Ascending aorta (tissue), 2 donors: ENCODE measurements at places on chromosomes 7 and 10. TPM values are rescaled to one million over a fixed set of nuclear protein-coding genes. Genes with fewer than 3 reads are reported as not detected.

- H3K4me1 ChIP-seq = no peaks in the 10 kb centered on the region
- no peaks in the 10 kb centered on the region for H3K36me3 ChIP-seq
- H3K27ac ChIP-seq = no peak overlapping the region
- H3K4me3 ChIP-seq = no peak overlapping the region
- H3K27me3 ChIP-seq = no peaks in the 10 kb centered on the region
- no peak for DNase-seq
These were observed 234.2 kb downstream of the PRPF18 start for GRCh38 chr10:13820964-13821337.

DNA sequence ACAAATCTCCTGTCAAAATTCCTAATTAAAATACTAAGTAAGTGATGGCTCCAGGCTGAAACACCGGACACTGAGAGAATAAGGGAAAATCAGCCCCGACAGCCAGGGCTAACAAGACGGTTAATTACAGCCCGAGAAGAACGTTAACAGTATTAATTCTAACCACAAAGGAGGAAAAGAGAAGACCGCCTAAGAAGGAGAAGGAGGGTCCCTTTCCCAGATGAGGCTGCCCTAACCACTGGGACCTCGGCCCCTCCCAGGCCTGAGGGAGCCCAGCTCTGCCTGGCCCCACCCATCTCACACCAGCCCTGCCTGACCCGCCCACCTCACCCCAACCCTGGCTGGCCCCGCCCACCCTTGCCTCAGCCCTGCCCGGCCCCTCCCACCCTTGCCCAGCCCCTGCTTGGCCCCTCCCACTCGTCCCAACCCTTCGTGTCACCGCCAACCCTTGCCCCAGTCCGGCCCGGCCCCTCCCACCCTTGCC lies 51.3 kb downstream of the PWWP2B start:
- H3K4me1 ChIP-seq = peaks cover 10% of the 10 kb centered on the region
- no peak overlapping the region for H3K4me3 ChIP-seq
- H3K27me3 ChIP-seq = no peaks in the 10 kb centered on the region

DNA sequence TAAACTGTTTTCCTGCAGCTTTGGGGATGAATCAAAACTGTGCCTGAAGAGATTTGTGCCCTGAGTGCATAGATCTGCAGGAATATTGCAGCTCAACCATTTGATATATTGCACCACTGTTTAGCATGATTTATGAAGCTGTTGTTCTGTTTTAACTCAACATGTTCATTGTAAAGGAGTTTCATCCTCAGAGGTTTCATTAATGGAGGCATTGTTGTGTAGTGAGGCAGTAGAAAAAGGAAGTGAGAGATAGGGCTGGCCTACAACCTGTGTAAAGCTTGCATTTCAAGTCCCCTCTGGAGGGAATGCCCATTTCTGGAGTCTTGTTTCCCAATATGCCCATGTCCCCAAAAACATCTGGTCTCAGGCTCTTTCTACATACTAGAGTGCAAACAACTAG lies 67.5 kb downstream of the DNAJC12 start:
- H3K36me3 ChIP-seq = no peaks in the 10 kb centered on the region
- H3K27me3 ChIP-seq = no peaks in the 10 kb centered on the region
- H3K4me1 ChIP-seq = no peaks in the 10 kb centered on the region

DNA sequence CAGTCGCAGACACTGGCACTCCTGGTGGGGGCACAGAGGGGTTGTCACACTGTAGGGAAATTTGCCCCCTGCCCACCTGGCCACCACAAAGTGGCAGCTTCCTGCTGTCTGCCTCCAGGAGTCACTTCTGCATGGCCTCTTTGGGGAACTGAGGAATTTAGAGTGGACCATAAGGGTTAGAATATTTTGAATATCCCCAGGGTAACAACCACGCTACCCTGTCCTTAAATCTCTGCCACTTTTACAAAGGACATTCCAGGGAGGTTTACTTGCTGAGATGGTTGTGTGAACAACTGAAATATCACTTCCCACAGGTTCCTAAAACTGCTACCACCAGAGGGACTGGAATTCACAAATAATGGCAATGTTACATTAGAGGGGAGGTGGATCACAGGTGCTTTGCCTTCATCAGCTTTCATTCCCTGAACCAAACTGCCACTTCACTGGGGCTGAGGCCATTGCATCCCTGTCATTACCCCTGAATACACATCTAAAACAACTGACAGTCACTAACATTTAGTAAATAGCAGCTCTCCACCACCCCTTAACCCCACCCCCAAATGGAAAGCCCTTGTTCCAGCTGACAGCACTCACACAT lies 88.1 kb upstream of the IFRD1 start:
- H3K36me3 ChIP-seq = no peaks in the 10 kb centered on the region
- peak overlapping the region; percentile 44 for H3K27ac ChIP-seq
- no peaks in the 10 kb centered on the region for H3K4me1 ChIP-seq
- no peak for DNase-seq
- no peak overlapping the region for H3K4me3 ChIP-seq

DNA sequence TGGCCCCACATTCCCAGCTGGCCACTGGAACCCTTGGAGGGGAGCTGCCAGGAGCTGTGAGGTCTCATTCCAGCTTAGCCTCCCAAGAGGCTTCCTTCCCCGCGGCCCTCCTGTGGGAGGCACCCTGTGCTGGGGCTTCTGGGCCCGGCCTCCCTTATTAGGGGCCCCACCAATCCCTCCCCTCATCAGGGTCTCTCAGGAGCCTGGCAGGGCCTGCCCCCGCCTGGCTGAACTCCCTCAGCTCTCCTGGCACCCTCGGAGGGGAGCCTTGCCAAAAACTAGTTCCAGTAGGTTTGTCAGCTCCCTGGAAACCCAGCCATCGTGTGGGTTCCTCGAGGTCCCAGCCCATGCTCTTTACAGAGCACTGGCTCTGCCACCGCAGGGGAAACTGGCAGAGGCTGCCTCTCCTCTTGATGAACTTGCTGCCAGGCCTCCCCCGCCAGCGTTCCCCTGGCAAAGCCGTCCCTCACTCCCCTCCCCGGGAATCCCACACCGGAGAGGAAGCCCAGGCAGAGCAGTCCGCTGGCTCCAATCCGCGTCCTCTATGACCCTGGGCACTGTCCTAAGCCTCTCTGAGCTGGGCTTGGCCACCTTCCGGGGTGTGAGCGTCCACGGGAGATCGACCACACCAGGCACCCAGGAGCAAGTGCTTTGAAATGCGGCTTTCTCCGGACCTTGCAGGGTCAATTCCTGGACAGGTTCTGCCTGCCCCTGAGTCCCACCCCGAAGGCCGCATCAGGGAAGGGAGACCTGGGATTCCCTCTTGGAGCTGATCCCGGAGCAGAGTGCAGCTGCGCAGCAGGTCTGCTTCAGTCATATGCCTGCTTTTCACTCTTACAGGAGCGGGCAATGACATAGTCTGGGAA lies 139.8 kb downstream of the ARHGAP22 start:
- DNase-seq = no peak
- H3K4me3 ChIP-seq = peak overlapping the region; percentile 10
- peaks cover 17% of the 10 kb centered on the region for H3K4me1 ChIP-seq
- H3K27ac ChIP-seq = no peak overlapping the region
- no peaks in the 10 kb centered on the region for H3K36me3 ChIP-seq

GRCh38 chr7:76069238-76069638 lies 21.3 kb downstream of the MDH2 start:
- H3K27me3 ChIP-seq = no peaks in the 10 kb centered on the region
- DNase-seq = no peak
- no peak overlapping the region for H3K4me3 ChIP-seq
- no peaks in the 10 kb centered on the region for H3K4me1 ChIP-seq

DNA sequence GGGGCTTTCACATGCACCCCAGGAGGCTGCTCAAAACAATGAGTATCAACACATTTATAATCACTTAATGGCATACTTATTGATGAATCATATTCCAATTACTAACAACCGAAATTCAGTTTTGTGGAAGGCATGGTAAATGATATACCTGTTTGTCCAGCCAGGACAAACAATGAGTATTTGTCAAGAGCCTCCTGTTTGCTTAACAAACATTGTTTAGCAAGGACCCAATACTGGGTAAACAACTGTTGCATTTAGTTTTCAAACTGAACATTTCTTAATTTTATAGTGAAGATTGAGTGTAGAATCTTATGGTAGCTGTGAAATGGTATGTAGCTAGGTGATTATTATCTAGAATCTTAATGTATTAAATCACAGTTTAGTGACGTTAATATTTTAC lies 473.7 kb downstream of the ATRNL1 start:
- no peak overlapping the region for H3K27ac ChIP-seq
- no peaks in the 10 kb centered on the region for H3K36me3 ChIP-seq
- no peak overlapping the region for H3K4me3 ChIP-seq
- no peaks in the 10 kb centered on the region for H3K27me3 ChIP-seq

GRCh38 chr7:5266191-5267028 lies 16.3 kb upstream of the SLC29A4 start:
- no peaks in the 10 kb centered on the region for H3K4me1 ChIP-seq
- H3K4me3 ChIP-seq = no peak overlapping the region
- H3K27me3 ChIP-seq = no peaks in the 10 kb centered on the region
- no peak overlapping the region for H3K27ac ChIP-seq

DNA sequence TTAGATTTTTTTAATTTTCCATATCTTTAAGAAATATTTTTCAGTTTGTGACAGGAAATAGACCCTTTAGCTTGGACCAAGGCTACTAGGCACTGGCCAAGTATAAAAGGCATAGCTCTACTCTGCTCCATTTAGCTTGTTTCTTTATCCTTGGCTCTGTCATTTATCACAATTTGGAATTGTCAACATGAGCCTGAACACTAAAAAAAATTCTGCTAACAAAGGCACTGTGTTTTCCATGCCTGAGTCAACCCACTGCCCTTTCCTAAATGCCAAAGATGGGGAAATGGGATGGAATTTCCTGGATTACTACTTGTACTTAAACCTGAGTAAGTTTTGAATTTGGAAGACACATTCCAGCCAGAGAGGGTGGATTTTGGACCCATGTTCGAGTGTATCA lies 128.4 kb downstream of the NSUN6 start:
- no peaks in the 10 kb centered on the region for H3K4me1 ChIP-seq
- DNase-seq = no peak
- H3K27me3 ChIP-seq = no peaks in the 10 kb centered on the region
- H3K36me3 ChIP-seq = no peaks in the 10 kb centered on the region
- H3K4me3 ChIP-seq = no peak overlapping the region

- no peak overlapping the region for H3K27ac ChIP-seq
- H3K4me1 ChIP-seq = no peaks in the 10 kb centered on the region
- peaks cover 33% of the 10 kb centered on the region for H3K36me3 ChIP-seq
- no peak overlapping the region for H3K4me3 ChIP-seq
These were observed 84.2 kb downstream of the CUL1 start for GRCh38 chr7:148782757-148783456.

- no peak overlapping the region for H3K27ac ChIP-seq
- H3K4me1 ChIP-seq = no peaks in the 10 kb centered on the region
- H3K27me3 ChIP-seq = no peaks in the 10 kb centered on the region
- no peaks in the 10 kb centered on the region for H3K36me3 ChIP-seq
These were observed 240.8 kb downstream of the ARHGAP12 start for GRCh38 chr10:31687663-31688482.

GRCh38 chr10:35270100-35270499 lies 66.2 kb upstream of the CCNY start:
- H3K4me3 ChIP-seq = no peak overlapping the region
- no peak overlapping the region for H3K27ac ChIP-seq
- H3K4me1 ChIP-seq = no peaks in the 10 kb centered on the region
- no peaks in the 10 kb centered on the region for H3K36me3 ChIP-seq

GRCh38 chr10:18760836-18761235 lies 101.6 kb downstream of the ARL5B start:
- H3K27me3 ChIP-seq = no peaks in the 10 kb centered on the region
- H3K4me3 ChIP-seq = no peak overlapping the region
- H3K4me1 ChIP-seq = no peaks in the 10 kb centered on the region
- H3K36me3 ChIP-seq = no peaks in the 10 kb centered on the region
- DNase-seq = no peak
- H3K27ac ChIP-seq = no peak overlapping the region

DNA sequence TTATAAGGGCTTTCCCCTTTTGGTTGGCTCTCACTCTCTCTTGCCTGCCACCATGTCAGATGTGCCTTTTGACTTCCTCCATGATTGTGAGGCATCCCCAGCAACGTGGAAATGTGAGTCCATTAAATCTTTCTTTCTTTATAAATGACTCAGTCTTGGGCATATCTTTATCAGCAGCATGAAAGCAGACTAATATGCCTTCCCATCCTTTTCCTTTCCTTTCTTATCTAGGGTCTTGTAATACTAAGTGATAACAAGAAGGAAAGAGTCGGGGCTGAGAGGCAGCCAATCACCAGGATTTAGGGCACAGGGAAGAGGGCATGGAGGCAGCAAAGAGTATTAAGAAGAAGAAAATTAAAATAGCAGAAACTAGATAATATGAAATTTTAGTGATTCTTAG lies 62.0 kb upstream of the JCAD start:
- no peaks in the 10 kb centered on the region for H3K27me3 ChIP-seq
- no peak for DNase-seq
- no peak overlapping the region for H3K27ac ChIP-seq
- no peaks in the 10 kb centered on the region for H3K4me1 ChIP-seq
- H3K36me3 ChIP-seq = no peaks in the 10 kb centered on the region

DNA sequence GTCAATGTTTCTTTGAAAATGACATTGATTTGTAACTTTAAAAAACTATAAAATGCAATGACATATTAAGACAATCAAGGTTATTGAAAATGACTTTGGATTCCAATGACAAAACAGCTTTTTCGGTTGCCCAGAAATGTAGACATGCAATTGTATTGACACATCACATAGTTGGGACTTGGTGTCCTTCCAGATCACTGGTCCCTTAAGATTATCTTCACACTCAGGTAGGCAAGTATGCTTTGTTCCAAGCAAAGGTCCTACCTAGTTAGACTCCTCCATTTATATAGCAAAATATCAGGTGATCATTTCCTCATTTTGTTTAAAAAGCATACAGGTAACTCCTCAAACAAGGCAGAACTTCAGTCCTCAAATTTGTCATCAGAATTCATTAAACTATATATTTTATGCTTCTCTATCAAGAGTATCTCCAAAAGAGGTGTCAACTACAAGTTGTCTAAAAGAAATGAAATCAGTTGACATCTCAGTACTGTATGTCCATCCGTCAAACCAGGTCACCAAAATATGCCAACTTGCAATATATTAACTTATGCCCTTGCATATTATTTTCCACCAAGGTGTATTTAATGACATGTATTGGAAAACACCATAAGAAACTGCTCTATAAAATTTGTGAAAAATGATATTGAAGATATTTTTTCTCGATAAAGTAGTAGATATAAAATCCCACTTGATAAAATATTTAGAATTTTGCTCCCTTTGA lies 64.6 kb downstream of the TSPAN12 start:
- H3K27ac ChIP-seq = no peak overlapping the region
- H3K4me1 ChIP-seq = no peaks in the 10 kb centered on the region
- no peaks in the 10 kb centered on the region for H3K36me3 ChIP-seq
- no peaks in the 10 kb centered on the region for H3K27me3 ChIP-seq

- no peaks in the 10 kb centered on the region for H3K36me3 ChIP-seq
- H3K27ac ChIP-seq = no peak overlapping the region
- DNase-seq = no peak
These were observed 15.2 kb downstream of the ZCWPW1 start for GRCh38 chr7:100413346-100413745.

Gene MACC1
- total RNA-seq = not detected

Gene FOXK1
- 31.7 TPM for total RNA-seq

Gene ELAPOR2
- total RNA-seq = 1.1 TPM

Gene FAM131B
- total RNA-seq = 0.53 TPM

Gene DPP6
- not detected for total RNA-seq

Gene ZNF853
- 12.2 TPM for total RNA-seq
